Tongue (tissue), 3 donors: ENCODE measurements at places on chromosomes 3 and 15. TPM values are rescaled to one million over a fixed set of nuclear protein-coding genes. Genes with fewer than 3 reads are reported as not detected.

GRCh38 chr15:90161950-90162361 lies 39.2 kb upstream of the SEMA4B start:
- DNase-seq: no peak

DNA sequence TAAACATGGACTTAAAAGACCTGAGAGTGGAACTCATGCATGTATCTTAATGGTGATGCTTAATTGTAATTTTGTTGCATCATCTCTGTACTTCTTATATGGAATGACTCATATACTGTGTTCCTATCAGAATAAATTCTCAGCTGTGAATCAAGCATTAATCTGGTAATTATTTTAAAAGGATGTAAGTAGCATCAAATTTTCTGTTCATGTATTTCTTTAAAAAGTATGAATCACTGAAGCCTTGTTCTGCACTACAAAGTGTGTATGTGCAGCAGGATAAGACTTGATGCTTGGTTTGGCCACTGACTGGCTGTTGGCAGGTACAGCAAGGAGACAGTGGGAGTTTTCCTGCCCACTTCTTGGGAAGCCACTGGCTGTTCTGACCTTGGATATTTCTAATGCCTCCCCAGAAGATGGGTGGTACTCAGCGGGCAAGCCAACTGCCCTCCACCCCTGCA lies 123.9 kb downstream of the ANO10 start:
- DNase-seq: no peak

- no peak for DNase-seq
These were observed 3.7 kb downstream of the BOC start for GRCh38 chr3:113214917-113215595.

DNA sequence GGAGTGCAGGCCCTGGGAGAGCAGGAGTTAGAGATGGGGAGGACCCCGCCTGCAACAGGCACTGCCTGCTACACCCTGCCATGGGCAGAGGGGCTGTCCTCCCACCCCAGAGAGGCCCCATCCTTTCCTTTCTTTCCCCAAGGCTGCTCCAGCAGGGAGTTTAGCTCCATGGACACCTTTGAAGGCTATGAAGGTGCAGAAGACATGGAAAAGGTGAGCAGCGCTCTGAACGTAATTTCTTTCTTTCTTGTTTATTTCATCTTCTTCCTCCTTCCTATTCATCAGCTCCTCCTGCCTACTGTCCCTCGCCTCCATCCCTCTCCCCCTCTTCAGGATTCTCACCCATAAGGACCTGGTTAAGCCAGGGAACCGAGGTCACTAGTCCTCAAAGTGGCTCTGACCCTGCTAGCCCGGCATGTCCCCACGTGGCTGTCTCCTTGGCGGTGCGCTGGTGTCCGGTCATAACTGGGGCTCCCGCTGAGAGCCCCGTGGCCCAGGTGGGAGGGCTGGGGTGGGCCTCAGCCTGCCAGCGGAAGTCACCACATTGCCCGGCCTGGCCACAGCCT lies 16.0 kb upstream of the ADIPOQ start:
- DNase-seq: no peak

DNA sequence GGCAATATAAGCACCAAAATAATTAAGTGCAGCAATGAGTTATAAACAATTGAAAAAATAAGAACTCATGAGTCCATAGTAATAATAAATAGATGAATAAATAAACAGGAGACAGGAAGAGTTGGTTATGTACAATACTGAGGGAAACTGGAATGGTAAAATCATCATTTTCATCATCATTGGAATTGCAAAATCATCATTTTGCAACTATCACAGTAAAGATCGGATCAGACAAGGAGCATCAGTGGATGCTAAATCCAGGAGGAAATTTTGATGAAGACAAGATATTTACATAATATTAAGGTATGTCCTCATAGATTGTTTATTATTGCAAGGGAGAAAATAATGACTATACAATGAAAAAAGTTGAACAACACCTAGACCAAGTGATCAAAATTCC lies 38.8 kb upstream of the ACAN start:
- DNase-seq: no peak

DNA sequence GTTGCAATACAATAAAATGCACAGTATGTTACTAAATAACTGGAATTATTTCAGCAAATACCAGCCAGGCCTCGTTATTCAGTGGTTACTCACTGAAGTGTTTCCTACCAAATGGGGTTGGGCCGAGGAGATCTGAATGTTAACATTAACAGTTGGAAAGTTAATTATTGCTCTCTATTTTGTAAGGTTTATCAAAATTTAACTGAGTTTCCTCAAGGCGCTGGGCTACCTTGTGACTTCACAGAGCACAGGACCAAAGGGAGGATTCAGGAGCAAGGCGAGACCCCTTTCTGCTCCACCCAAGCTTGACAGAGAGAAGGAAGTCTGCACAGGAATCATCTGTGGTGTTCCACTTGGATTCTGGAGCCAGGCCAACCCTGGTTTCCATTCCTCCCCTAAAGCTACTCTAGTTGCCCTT lies 21.6 kb downstream of the ADAMTS9 start:
- no peak for DNase-seq

DNA sequence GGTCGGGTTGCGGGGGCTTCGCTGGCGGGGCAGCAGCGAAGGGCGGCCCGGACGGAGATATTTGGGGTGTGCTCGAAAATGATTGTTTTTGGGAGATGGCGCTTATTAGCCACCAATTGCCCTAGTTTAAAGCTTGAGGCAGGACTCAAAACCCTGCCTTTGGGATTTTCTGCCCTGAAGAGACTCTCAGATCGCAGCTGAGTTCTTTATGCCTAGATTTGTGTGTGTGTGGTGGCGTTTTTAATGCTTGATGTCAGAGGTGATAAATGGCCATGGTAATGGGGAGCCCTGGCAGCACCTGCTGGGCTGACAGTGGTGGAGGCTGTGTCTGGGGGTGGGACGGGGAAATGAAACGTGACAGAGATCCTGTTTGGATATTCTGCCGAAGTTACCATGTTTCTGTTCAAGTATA lies 604 bp downstream of the KCTD6 start:
- peak; percentile 41 for DNase-seq

GRCh38 chr3:140791368-140791767 lies 113.5 kb downstream of the TRIM42 start:
- no peak for DNase-seq

GRCh38 chr15:40925863-40926658 lies 3.1 kb upstream of the DLL4 start:
- DNase-seq: peak; percentile 62

GRCh38 chr3:190537146-190537545 lies 23.3 kb downstream of the IL1RAP start:
- DNase-seq: no peak

- no peak for DNase-seq
These were observed 8.1 kb downstream of the B2M start for GRCh38 chr15:44719293-44719999.

- DNase-seq: no peak
These were observed 63.4 kb upstream of the ANKRD28 start for GRCh38 chr3:15861163-15861562.

- DNase-seq: no peak
These were observed 329.1 kb upstream of the TPRG1 start for GRCh38 chr3:188842639-188843038.

DNA sequence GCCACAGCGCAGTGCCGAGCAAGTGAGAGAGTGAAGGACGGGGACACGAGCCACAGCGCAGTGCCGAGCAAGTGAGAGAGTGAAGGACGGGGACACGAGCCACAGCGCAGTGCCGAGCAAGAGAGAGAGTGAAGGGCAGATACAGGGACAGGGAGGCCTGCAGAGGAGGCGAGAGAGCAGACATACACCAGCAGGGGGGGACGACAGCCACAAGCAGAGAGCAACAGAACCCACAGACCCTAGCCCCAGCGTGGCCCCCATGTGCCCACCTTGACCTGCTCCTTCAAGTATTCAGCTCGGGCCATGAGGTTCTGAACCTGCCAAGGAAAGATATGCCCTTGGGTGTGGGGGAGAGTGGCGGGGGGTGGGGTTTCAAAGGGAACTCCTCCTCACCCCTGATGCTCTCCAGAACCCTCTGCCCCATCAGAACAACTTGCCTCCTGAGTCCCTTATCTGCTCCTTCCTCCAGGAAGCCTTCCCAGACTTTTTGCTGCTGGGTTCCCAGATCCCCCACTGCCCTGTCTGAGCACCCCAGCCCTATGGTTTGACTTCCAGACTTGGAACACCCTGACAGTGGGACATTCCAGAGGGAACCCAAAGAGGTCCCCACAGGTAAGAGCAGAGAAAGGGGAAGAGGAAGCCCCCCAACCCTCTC lies 5.3 kb downstream of the ULK3 start:
- DNase-seq: no peak

- DNase-seq: no peak
These were observed 22.2 kb downstream of the CFAP20DC start for GRCh38 chr3:59027607-59028006.

DNA sequence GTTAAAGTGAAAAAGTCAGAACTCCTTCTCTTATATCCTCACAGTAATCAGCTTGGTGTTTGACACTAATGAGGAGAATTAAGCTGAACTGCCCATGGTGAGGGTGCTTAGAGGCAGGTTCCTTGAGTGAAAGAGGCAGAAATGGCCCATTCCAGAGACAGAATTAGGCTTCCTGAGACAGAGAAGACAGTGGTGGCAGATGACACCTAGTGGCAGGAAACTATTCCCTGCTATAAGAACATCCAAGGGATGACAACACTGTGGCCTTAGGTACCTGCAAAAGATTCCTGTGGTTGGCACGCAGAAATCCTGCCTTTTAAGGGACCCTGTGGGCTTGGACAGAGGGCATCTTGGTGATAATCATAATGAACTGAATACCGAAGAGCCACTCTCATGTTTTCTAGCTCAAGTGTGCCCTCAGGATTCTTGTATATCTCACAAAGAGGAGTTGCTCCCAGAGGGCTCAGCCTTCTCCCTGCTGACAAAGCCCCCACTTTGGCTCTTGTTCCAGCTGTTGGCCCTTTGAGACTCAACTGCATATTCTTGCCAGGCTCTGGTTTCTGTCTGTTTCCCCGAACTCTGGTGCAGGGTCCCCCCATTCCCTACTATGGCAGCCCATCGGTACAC lies 56.0 kb downstream of the KBTBD12 start:
- DNase-seq: peak; percentile 76

DNA sequence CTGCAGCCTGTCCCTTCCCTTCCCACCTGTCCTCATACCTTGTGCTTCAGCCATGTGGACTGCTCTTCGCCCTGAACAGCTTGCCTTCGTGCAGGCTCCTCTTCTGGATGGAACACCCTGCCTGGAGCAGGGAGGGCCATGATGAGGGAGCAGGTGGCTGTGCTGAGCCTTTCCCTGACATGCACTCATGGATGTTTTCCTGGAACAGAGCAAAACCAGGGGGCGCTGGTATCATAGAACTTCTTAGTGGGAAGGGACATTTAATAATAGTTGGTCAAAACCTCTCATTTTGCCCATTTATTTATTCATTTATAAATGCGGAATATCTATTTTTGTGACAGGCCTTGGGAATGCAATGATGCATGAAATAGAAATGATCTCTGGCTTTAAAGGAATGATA lies 149.3 kb downstream of the CACNA1D start:
- DNase-seq: no peak

GRCh38 chr3:4069796-4070195 lies 233.4 kb upstream of the SETMAR start:
- DNase-seq: no peak

DNA sequence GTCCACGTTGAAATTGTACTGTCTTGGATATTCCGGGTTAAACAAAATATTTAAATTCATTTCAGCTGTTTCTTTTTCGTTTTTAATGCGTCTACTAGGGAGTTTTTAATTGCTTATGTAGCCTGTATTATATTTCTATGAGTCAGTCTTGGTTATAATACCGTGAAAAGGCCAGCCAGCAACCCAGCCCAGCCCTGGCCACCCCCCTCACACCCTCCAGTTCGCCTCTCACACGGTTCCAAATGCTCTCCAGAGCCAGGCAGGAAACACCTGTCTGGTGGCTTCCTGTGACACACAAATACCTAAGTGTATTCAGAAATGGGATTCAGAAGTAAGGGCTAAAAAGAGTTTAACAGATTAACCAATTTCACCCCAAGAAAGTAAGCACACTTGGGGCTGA lies 4.4 kb downstream of the SH3BP5 start:
- DNase-seq: peak; percentile 72

GRCh38 chr3:142638291-142638690 lies 42.1 kb downstream of the PLS1 start:
- no peak for DNase-seq

DNA sequence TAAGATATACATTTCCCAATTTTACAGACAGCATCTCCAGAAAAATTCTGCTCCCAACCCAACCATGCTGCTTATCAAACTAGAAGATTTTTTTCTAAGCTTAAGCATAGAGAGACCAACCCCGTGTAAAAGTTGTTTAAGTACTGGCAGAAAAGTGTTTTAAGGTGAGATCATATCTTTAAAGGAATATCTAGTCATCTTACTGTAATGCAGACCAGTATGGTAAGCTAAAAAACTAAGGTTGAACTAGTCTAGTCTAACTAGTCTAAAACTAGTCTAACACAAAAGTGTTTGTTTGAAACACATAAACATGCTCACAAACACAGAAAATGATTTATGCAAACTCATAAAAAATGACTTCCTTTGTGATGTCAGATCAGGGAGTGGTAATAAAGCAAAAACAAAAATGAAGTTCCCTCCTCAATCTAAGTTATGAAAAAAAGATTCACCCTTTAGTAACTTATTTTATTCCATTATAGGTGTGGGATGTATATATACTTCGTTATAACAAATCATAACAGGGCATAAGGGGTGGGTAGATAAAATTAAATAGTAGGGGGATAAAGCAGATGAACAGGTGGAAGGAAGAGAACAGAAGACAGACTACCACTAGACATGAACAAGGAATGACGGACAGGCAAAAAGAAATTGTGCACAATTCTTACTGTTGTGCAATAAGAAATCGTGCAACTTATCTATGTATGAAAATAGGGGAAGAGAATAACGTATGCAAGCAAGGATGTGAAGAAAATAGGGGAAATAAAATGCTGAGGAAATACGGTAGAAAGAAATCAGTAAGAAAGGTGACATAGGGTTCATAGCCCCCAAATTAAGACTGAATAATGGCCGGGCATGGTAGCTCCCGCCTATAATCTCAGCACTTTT lies 10.0 kb downstream of the MYO5A start:
- no peak for DNase-seq

DNA sequence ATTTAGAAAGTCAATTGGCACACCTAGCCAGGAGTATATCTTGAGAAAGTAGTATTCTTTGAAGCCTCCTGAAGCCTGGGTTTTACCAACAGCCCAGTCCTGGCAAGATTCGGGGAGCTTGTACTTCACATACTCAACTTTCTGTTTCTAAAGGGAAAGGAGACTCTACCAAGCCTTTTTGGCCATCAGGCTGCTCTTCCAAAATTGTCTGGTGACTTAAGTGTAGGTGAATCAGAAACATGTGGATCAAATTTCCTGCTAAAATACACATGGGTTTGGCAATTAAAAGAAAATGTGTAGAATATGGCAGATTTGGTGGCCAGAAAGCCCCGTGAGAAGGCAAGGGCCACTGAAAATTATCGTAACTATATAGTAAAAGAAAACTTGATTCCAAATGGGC lies 15.9 kb upstream of the GREM1 start:
- no peak for DNase-seq

GHRL gene
- total RNA-seq: not detected

OXTR gene
- 0.62 TPM for total RNA-seq

RETNLB gene
- not detected for total RNA-seq

PCSK6 gene
- 10.6 TPM for total RNA-seq

BTBD1 gene
- total RNA-seq: 228 TPM

RPP25 gene
- total RNA-seq: 3.3 TPM

TTC23 gene
- 43.1 TPM for total RNA-seq

HIGD2B gene
- total RNA-seq: not detected

CCR3 gene
- total RNA-seq: 0.51 TPM

PRSS50 gene
- not detected for total RNA-seq
